Lung (tissue), 17 donors: ENCODE measurements at places on chromosomes 11 and 22. TPM values are rescaled to one million over a fixed set of nuclear protein-coding genes. Genes with fewer than 3 reads are reported as not detected.

The OR5D13 gene
- not detected for total RNA-seq

The SCARF2 gene
- 32.9 TPM for total RNA-seq

The FJX1 gene
- 2.9 TPM for total RNA-seq

The IL10RA gene
- total RNA-seq, result 41.1 TPM

The OR8D1 gene
- total RNA-seq, result not detected

The CARD10 gene
- 16.3 TPM for total RNA-seq

The MUC15 gene
- total RNA-seq, result 10.5 TPM

The TESMIN gene
- total RNA-seq, result 6.7 TPM

The PGA3 gene
- total RNA-seq, result not detected

The ANO5 gene
- total RNA-seq, result 2.8 TPM

DNA sequence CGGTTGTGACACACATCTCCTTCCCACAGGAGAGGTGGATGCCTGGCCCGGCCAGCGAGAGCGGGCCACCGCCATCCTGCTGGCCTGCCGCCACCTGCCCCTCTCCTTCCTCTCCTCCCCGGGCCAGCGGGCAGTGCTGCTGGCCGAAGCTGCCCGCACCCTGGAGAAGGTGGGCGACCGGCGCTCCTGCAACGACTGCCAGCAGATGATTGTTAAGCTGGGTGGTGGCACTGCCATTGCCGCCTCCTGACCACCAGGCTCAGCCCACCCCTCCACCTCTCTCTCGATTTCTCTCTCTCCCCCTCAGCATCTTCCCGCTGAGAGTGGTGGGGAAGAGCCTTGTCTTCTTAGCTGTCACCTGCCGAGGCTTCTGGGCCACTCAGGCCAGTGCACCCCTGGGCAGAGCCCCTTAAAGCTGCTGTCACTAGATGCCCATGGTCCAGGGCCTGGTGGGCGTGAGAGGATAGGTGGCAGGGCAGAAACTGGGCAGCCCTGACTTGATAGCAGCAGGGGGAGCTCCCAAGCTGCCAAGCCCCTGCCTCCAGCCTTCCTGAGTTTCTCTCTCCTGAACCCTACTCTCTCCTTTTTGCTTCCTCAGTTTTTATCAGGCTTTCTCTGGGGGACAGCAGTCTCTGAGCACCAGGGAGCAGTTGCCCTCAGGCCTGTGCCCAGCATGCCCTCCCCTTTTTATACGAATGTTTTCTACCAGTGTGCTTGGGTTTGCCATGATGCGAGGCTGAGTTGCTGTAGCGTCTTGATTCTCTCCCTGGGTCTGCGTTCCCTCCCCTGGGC, 9.3 kb downstream of the SHISA8 start:
- no peak for DNase-seq

- DNase-seq, result no peak
Measured at GRCh38 chr22:40425082-40425481, 54.7 kb downstream of the SGSM3 start.

- DNase-seq, result peak; percentile 62
Measured at GRCh38 chr11:75453916-75454655, 21.1 kb upstream of the KLHL35 start.

GRCh38 chr11:59078435-59078834, 7.7 kb upstream of the GLYATL1B start:
- DNase-seq, result no peak

DNA sequence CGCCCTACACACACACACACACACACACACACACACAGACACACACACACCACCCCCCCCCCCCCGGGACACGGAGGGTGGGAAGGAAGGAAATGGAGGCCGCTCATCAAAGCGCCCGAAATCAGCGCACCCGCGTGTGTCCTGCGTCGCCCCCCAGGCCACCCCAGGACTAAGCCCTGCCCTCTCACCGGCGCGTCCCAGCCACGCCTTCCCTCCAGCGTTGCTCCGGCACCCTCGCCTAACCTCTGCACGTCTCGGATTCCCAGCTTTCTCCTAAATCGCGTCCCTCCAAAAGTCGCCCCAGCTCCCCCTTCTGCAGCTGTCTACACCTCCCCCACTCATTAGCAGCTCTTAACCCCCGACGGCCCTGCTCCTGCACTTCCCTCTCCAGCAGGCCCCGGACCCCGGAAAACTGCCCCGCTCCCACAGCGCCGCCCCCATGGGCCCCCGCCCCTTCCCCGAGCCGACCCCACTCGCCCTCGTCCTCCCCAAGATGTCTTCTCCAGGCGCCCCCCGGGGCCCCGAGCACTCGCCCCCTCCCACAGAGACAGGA, 557 bp downstream of the PACSIN2 start:
- peak; percentile 46 for DNase-seq

DNA sequence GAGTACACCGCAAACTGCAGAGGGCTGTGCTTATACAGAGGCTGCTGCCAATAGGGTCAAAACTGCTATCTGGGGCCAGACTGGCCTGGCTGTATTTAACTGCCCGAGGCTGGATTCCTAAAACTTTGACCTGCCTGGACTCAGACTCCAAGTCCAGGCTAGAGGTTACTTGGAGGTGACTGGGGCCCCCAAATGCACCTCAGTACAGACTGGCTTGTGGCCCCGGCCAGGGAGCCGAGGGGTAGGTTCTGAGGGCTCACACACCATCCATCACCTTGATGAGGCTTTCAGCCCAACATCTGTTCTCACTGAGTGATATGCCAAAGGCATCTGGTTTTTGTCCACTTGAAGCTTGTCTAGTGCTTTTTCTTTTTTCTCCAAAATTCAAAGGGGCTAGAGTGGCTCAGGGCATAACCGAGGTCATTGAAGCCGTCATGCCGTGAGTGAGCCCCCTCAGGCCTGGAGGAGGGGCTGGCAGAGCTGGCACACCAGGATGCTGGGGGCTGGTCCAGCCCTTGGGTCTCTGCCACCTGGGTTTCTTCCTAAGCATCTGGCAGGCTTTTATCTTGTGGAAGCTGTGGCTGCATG, 52.4 kb upstream of the TTLL12 start:
- peak; percentile 83 for DNase-seq

- peak; percentile 83 for DNase-seq
Measured at GRCh38 chr11:44760917-44761550, 34.3 kb downstream of the TSPAN18 start.

- DNase-seq, result no peak
Measured at GRCh38 chr11:17165247-17165890, 42.4 kb downstream of the PIK3C2A start.

GRCh38 chr22:17121233-17122195, at the start of gene TMEM121B:
Gene TMEM121B (minus strand): TSS chr22:17121360. CDS start chr22:17121127, 233 bp downstream.
- DNase-seq, result peak; percentile 60

DNA sequence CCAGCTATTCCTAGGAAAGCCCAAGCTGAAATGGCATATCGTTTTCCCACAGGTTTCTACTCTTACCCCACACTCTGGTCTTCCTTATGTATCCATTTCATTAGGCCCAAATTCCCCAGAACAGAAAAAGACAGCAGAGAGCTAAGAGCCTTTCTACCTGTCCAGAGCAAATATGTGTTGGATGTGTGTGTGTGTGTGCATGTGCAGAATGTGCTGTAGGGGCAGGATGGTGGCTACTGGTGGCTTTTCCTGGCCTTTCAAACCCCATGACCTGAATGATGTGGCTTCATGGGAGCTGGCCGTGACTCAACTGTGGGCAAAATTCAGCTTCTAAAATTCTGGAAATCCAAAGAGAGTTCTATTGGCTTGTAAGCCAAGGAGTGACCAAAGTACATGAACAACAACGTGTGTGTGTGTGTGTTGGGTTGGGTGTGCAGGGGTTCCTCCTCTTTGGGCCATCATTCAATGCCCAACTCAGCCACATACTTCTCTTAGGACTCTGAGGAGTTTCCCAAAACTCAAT, 421.4 kb upstream of the CADM1 start:
- no peak for DNase-seq

- DNase-seq, result peak; percentile 28
Measured at GRCh38 chr11:113884361-113884836, 9.0 kb upstream of the USP28 start.

DNA sequence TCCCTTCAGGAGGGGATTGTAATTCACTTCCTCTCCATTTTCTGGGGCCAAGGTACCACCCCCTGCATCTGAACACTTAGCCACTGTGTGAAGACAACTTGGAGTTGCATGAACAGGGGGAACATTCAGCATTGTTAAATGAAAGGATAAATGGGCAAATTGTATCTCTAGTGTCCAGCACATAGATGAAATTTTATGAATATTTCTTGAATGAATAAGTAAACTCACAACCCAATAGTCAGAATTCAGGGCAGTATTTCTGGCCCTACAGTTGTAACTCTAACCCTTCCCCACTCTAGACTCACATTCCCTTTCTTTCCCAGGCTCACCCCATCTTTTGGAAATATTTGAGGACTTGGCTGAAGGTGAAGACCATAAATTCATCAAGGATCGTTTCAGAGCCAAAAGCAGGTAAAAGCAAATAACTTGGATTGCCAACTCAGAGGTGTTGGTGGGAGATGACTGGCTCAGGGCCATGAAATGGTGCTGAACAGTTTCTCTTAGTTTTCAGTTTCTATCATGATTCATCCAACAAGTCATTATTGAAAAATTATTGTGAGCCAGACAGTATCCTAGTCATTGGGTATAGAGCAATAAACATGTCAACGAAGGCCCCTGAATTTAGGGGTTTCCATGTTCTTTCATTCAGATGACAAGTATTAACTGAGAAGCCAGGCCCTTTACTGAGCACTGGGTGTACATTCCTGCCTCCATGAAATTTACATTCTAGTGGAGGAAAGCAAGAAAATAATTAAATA, 33.3 kb upstream of the ZC3H12C start:
- DNase-seq, result no peak

DNA sequence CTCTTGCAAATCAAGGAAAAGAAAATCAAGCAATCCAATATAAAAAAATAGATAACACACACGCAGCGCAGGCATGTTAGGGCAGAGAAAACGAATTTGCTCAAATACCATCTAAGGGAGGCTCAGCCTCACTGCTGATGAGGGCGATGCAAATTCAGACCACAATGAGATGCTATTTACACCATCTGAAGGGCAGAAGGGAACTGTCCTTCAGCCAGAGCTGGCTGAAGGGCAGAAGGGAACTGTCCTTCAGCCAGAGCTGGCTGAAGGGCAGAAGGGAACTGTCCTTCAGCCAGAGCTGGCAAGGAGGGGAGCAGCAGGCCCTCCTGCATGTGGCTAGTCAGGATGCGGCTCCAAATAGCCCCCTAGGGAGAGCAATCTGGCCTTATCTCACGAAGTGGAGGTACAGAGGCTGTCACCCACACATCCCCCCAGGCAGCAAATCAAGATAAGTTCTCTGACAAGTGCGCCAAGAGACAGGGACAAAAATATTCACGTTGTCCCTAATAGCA, 7.6 kb upstream of the SLC39A13 start:
- DNase-seq, result no peak

DNA sequence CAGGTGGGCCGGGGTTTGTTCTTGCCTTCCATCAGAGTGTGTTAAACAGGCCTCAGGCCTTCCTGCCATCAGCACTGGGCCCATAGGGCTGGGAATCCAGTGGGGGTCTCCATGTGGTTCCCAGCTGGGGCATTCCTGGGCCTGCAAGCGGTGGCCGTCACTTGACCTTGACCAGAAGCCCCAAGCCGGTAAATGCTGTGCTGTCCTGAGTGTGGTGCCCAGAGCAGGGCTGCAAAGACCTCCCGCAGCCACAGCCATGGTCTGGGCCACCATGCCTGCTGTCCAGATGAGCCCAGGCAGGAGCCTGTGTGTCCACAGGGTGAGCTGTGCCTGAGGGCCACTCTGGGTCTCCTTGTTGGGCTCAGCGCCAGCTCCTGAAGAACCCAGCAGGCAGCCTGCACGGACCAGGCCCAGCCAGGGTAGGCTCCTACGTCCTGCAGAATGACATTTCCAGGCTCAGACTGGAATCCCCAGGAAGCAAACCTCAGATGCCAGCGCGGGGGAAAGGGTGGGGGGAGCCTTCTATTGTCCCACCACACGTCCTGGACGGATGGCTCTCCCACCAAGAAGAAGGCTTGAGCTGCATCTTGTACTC, 117.3 kb downstream of the KCNQ1OT1 start:
- DNase-seq, result peak; percentile 59

- DNase-seq, result peak; percentile 84
Measured at GRCh38 chr22:46006379-46007002, 29.5 kb upstream of the WNT7B start.

DNA sequence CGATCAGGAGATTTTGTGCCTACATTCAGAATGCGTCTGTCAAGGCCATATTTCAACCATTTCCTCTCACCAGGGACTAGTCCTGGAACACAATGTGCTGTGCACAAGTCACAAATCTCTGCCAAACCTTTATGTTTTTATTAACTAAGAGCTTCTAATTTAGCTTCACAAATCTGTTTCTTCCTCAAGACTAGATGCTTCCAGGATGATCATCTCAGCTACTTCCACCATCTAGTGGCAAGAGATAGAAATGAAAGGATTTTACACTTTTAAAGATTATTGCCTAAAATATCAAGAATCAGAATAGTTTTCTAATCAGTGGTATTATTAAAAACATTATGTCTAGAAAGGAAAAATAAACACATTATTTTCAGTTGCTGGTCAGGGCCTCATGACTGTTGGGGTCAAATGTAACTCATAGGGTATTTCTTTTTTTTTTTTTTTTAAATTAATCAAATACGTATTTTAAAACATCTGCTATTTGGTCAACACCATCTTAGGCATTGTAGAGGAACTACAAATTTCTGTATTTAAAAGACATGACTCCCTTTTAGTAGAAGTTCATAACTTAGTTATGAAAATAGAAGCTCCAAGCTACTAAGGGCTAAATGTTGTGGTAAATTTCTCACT, 1102.6 kb downstream of the DLG2 start:
- DNase-seq, result peak; percentile 31
